ENCODE measurements at places on chromosomes 5 and 9.

DNA sequence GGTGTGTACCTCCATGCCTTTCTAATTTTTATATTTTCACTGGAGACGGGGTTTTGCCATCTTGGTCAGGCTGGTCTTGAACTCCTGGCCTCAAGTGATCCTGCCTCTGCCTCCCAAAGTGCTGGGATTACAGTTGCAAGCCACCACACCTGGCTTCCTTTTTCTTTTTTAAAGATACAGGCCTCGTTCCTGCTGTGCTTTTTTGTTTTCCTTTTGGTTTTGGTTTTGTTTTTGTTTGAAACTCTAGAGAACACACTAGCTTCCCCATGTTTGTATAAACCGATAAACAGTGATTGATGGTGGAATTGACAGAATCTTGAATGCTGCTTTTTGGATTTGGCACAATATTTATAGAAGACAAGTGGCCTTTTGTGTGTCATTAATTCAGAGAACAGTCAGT, 1603.4 kb downstream of the MAT2B start:
- DNase-seq, result no peak

GRCh38 chr9:2340046-2340760, 281.4 kb upstream of the VLDLR start:
- DNase-seq, result no peak

GRCh38 chr5:59366784-59367183, 526.7 kb downstream of the PDE4D start:
- no peak for DNase-seq

DNA sequence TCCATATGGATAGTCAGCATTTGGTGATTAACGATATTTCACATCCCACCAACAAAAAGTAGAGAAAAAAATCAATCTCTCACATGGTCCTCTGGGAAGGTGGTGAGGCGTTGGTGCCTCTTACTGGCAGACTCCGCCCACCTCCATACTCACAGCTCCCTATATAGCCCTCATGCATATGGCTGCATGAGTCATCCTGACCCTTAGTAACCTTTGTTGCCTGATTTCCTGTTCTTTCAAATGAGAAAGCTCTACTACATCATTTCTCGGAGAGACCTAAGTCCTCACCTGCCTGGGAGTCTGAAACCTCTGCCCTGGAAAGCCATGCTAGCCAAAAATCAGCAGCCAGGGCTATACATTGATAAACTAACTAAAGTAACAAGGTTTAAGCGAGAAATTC, 33.3 kb upstream of the ABCA1 start:
- no peak for DNase-seq

GRCh38 chr9:77020413-77021290, 1.2 kb downstream of the FOXB2 start:
- DNase-seq, result no peak

GRCh38 chr5:159764283-159765134, 151.8 kb upstream of the ADRA1B start:
- DNase-seq, result no peak

- no peak for DNase-seq
Observed at GRCh38 chr5:77972469-77973252, 196.5 kb upstream of the TBCA start.
